Activated naive CD8-positive, alpha-beta T cell treated with anti-CD3 and anti-CD28 coated beads for 36 hours (primary cell): ENCODE measurements at places on chromosomes 1 and 21.
A peak's percentile ranks its signal among the peaks of the same experiment; 100 is the strongest.

DNA sequence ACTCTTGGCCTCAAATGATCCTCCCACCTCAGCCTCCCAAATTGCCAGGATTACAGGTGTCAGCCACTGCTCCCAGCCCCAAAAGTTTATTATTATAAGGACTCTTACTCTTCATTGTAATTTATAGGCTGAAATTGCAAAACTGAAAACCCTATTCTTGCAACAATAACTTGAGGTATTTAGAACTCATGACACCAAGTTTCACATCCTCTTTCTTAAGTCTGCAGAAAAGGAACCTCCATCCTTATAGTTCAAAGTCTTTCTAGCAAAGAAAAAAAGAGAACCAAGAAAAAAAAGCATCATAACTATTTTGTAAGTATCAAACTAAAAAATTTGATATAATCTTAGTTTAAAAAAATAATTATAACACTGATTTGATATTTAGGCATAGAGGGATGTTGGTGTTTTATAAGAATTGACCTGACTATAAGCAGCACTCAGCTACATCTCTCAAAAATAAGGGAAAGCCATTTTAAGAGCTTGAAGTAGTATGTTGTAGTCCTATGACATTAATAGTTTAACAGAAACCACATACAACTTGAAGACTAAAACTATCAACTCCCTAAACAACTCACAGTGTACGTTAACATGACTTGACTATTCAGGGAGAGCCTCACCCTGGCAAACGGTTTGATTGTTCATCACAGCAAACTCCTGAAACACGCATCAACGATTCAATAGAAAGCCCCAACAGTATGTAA lies 122.4 kb downstream of the AKT3 start:
- no peak for DNase-seq

GRCh38 chr21:21188513-21189195 lies 190.4 kb downstream of the NCAM2 start:
- no peak for DNase-seq

DNA sequence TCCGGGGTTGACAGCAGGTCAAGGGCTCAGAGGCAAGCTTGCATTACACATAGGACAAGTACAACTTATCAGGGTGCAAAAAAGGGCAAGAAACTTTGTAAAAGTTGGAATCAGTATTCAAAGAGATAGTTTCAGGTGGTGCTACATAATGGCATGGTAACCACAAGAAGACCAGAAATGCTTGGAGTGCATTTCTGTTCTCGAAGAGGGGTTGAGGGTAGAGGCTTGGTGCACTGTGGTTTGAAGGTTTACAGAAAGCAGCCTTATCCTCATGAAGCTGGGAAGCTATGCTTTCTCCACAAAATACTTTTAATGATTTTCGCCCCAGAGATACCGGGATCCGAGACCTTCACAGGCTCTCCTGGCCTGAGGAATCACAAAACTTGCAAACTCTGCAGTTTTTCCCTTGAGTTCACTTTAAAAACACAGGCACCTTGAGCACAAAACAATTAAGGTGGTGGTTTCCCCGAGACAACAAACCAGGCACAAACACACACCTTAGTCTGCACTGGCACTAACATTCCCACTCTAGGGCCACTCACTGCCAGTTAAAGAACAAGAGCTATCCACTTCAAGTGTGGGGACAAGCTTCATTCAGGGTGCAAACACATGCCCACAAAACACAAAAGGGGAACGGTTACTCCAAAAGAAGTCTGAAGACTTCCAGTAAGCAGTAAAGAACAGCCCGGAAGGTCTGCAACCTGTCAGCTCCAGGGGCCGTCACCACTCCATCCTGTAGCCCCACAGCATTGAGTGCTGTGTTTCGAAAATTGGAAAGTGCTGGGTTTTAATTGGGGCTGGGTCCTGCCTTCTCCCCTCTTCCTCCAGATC lies 29.8 kb upstream of the NFIA start:
- DNase-seq = no peak

DNA sequence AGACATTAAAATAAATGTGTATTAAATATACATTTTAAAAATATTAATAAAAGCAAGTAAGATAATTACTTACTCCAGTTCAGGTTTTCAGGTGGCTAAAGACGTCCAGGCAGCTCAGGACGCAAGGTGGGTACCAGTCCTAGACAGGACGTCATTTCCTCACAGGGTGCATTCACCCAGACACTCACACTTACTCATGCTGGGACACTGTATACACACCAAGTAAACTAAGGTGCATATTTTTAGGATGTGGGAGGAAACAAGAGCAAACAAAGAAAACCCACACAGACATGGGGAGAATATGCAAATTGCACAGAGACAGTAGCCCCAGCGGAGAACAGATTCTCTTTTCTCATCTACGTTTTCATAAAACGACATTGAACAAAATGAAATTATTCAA lies 457.9 kb downstream of the BRINP3 start:
- no peak for DNase-seq

GRCh38 chr1:95509989-95510388 lies 276.0 kb downstream of the RWDD3 start:
- DNase-seq = no peak

DNA sequence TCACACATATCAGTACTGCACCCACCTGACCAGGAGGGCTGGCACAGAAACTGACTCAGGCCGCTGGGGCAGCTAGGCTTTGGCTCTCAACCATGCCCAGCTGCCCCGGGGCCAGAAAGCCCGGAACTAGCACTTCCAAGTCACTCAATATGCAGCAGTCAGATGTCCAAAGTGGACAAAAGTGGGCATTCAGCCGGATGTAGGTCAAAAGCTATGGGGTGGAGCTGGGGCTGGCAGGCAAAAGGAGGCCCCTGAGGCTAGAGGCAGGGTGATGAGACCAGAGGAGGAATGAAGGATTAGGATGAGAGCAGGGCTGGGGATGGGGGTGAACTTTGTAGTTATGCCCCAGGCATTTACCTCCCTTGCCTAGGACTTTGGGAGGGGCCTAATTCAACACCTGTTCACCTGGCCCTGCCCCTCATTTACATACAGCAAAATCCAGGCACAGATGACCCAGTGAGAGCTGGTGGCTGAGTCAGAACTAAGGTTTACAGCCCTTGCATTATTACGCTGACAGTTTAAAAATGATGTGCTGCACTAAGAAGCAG lies 30.7 kb upstream of the EDN2 start:
- no peak for DNase-seq

- DNase-seq = no peak
Measured at GRCh38 chr1:46805755-46806154, 6.9 kb downstream of the CYP4B1 start.

DNA sequence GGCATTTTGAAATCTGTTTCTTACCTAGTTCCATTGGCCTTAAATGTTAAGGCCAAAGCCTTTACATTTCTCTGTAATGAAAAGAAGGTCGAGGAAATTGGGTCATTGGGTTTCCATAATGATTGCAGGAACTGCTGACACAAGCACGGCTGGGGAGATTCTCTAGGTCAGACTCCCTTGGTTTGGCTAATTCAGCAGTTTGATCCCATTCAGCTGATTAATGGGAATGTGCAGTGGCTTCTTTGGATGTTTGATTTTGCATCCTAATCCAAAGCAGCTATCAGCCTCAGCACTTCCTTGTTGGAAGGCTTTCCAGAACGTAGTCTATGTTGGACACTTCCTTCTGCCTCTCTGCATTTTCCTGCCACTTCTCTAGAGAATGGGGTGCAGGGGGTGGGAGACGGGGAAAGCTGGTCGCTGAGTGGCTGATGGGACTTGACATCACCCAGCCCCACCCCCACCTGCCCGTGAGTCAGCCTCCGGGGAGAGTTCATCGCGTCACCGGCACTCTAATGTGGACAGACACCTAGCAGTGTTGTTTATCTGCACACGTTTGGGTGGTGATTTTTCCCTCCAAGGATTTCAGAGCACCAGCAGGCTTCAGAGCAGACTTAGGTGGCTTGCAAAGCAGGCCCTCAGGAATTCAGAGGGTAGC lies 5.4 kb downstream of the PSEN2 start:
- DNase-seq = no peak

- no peak for DNase-seq
Measured at GRCh38 chr1:213687832-213688231, 299.9 kb upstream of the PROX1 start.

GRCh38 chr1:150902346-150902745 lies 15.4 kb downstream of the CTXND2 start:
- no peak for DNase-seq

GRCh38 chr1:70628973-70629372 lies 217.9 kb downstream of the CTH start:
- DNase-seq = no peak

DNA sequence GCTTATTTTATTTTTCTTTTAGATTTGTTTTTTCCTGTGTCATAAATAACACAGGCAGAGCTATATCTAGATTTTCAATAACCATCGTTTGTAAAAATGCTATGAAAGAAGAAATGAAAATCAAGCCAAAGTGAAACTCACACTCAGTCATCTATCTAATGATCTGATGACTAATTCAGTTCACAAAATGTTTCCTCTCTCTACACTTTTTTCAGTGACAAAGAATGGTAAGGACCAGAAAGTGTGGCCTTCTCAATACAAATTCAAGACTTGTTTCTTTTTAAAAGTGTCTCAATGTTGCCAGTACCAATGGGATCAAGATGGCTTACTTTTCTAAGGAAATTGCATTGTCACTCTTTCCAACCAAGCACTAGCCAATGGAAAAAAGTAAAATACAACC lies 282.8 kb upstream of the PKN2 start:
- DNase-seq = no peak

GRCh38 chr21:29295066-29295650 lies 3.6 kb upstream of the BACH1 start:
- DNase-seq = no peak

- no peak for DNase-seq
Measured at GRCh38 chr1:91553177-91553591, 52.5 kb downstream of the CDC7 start.

DNA sequence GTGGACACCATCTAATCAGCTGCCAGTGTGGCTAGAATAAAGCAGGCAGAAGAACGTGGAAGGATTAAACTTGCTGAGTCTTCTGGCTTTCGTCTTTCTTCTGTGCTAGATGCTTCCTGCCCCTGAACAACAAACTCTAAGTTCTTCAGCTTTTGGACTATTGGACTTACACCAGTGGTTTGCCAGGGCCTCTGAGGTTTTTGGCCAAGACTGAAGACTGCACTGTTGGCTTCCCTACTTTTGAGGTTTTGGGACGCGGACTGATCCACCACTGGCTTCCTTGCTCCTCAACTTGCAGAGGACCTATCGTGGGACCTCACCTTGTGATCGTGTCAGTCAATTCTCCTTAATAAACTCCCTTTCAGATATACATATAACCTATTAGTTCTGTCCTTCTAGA lies 696.1 kb upstream of the NCAM2 start:
- DNase-seq = no peak

DNA sequence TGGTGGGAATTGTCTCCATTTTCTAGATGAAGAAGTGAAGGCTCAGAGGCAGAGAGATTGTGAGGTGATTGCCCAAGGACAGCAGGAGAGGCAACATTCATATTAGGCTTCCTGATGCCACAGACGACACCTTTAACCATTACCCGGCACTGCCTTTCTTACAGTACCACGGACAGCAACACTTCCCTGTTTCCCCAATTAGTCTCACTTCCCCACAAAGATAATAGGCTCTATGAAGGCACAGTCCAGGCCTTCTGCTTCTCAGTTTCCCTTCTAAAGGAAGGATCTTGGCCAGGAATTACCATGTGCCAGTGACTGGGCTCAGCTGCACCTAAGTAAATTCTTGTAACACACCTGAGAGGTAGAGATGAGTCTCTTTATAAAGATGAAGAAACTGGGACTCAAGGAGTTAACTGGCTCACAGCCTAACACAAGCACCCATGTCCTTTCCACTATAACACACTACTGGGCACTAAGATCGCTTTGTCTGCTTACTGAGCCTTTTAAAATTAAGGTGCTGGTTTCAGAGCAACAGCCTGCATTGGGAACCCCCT lies 9.6 kb downstream of the IGSF9 start:
- no peak for DNase-seq

DNA sequence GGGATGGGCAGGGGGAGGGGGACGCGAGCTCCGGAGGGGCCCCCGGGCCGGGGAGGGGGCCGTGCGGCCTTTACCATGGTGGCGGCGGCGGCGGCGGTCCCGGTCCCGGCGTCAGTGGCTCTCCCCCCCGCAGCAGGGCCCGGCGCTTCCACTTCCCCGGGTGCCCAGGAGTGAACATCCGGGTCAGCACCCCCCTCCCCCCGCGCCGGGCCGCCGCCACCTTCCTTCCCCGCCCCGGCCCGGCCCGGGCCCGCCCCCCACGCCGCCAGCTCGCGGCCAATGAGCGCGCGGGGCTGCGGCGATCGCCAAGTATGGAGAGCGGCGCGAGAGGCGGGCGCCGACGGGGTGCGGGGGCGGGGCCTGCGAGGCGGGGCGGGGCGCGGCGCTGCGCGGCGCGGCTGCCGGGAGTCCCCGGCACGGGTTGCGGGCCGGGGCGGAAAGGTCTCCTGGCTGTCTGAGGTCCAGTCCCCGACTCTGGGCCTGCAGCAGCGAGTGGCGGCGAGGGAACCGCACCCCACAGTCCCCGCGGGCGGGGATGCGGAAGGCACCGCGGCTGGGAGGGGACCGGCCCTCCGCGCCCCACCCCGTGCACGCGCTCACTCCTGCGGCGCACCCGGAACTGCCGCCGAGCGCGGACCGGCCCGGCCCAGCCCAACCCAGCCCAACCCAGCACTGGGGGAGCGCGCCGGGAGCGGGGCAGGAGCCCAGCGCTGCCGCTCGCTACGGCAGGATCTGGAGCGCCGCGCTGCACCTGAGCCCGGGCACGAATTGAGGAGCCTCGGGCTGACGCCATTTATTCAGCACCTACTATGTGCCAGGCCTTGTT lies at the start of gene CAPZB:
Gene CAPZB (minus strand): TSS at position 178 of the 826 bp plus-strand sequence. CDS start 101 bp downstream, at position 77.
- DNase-seq = peak; percentile 96

GRCh38 chr1:110689868-110690267 lies 15.1 kb upstream of the KCNA3 start:
- no peak for DNase-seq

- DNase-seq = no peak
Measured at GRCh38 chr1:186878356-186878755, 49.6 kb downstream of the PLA2G4A start.

GRCh38 chr1:67441183-67441582 lies 11.0 kb upstream of the SERBP1 start:
- peak; percentile 61 for DNase-seq

- DNase-seq = no peak
Measured at GRCh38 chr21:38267136-38267755, 10.5 kb downstream of the KCNJ15 start.

GRCh38 chr1:42047508-42047880 lies 105.7 kb upstream of the GUCA2B start:
- DNase-seq = no peak

DNA sequence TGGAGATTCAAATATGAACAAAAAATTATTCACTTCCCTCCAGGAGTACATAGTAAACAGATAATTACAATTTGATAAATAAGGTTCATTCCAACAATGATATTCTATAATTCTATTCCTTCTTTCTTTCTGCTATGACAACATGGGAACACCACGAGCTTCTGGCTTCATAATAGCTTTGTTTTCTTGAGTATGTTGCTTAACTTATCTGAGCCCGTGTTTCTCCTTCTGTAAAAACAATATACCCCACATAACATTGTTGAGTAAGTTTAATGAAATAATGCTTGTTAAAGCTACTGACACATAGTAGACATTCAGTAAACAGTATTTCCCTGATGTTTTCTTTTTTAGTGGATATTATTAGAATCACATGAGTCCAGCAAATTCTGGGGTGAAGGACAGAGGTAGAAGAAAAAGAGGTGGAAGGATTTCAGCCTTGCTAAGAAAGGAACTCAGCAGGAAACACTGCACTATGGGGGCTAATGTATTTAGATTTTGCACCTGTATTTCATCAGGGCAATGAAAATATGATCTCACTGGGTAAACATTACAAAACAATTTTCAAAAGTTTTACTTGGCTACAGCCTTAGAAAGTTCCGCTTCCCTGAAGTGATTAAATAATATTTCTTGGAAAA lies 430.8 kb upstream of the C1orf87 start:
- DNase-seq = no peak

- DNase-seq = no peak
Measured at GRCh38 chr1:40766017-40766416, 17.6 kb upstream of the KCNQ4 start.
